ENCODE measurements at places on chromosomes 4 and X.

GRCh38 chr4:156766846-156767245, 204.8 kb downstream of the PDGFC start:
- DNase-seq = no peak

GRCh38 chr4:83440899-83441298, 14.7 kb downstream of the HELQ start:
- no peak for DNase-seq

GRCh38 chrX:119916310-119916709, 20.6 kb downstream of the AKAP14 start:
- DNase-seq = no peak

GRCh38 chrX:9340598-9341290, 124.1 kb upstream of the TBL1X start:
- peak; percentile 10 for DNase-seq

GRCh38 chrX:135408794-135409193, 12.9 kb upstream of the SMIM10L2A start:
- no peak for DNase-seq

DNA sequence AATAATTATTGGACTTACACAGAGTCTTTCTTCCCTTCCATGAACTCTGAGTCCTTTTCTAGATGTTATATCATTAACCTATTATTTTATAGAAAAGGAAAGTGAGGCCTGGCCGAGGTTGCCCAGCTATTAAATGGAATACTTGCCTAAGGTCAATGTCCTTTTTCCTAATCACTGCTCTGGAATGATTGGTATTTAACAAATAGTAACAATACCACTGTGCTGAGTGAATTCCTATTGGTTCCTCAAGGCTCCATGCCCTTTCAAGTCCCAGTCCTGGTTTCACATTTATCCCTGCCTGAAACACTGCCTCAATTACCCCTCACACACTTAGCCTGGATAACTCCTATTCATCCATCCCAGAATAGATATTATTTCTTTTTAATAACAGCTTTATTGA, 6.2 kb downstream of the TCEAL9 start:
- no peak for DNase-seq

DNA sequence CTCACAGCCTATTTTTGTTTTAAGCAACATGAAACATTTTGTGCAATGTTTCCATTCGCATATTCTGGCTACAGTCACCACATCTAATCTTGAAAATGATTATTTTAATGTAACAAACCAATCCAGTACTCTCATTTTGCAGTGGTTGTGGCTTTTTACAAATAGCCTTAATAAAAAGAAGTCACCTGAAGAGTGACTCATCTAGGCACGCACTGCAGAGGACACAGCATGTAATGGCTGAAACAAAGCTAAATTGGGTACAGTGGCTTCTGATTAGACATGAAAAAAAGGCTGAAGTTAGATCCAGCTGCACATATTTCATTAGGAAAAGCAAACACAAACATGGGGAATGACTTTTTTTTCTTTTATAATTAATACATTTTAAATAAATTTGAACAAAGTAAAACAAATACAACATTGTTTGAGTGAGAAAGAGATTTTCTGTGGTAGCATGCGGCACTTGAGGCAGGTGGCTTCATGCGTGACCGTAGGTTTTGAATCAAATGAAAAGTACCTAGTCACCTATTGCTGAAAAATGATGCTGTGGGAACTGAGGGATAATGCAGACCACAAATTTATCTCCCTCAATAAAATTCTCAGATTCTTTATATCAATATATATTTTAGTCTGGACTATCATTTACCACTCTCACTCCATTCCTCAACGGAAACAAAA, 240.8 kb upstream of the DDX53 start:
- no peak for DNase-seq

- no peak for DNase-seq
These were observed 194.3 kb upstream of the TENM3 start for GRCh38 chr4:182048871-182049270.

DNA sequence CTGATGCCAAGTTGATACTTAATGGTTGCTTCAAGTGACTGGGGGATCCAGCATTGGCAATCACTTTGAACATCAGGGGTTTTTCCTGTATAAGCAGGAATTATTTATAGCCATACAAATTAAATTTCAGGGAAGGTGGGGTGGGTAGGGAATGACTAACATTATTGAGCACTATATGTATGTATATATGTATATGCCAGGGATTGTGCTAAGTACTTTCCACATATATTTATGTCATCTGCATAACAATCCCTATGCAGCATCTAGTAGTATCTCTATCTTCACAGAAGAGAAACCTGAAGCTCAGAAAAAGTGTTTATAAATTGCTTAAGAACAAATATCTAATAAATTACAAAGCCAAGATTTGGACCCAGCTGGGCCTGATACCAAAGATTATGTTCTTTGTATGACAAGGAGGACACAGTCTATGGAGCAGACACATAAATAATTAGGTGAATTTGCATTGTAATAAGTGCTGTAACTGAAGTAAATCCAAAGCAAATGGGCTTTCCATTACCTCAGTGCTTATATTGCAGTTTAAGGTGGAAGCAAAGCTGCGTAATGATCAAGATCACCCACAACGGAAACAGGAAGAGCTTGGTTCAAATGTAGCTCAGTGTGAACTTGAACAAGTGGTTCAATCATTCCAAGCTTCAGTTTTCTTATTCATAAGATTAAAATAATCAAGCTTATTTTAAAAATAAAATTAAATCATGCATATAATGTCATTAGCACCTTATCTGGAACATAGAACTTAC, 18.9 kb upstream of the RASGEF1B start:
- no peak for DNase-seq

- DNase-seq = no peak
These were observed 20.8 kb upstream of the PRPS2 start for GRCh38 chrX:12770440-12770839.

GRCh38 chr4:173478913-173479283, 51.1 kb downstream of the HAND2 start:
- no peak for DNase-seq

All from stimulated activated CD4-positive, alpha-beta T cell treated with anti-CD3 and anti-CD28 coated beads, Interleukin-1b, Interleukin-23, amount 100 ng/mL, for 48 hours (primary cell).